ENCODE measurements at places on chromosomes 5 and 9. TPM values are rescaled to one million over a fixed set of nuclear protein-coding genes. Genes with fewer than 3 reads are reported as not detected.

Gene OR2V1
- total RNA-seq = not detected

- peak; percentile 74 for DNase-seq
Measured at GRCh38 chr5:150295741-150296486, 6.3 kb upstream of the CAMK2A start.

GRCh38 chr5:168513861-168514428 lies 15.2 kb upstream of the FBLL1 start:
- DNase-seq = no peak

DNA sequence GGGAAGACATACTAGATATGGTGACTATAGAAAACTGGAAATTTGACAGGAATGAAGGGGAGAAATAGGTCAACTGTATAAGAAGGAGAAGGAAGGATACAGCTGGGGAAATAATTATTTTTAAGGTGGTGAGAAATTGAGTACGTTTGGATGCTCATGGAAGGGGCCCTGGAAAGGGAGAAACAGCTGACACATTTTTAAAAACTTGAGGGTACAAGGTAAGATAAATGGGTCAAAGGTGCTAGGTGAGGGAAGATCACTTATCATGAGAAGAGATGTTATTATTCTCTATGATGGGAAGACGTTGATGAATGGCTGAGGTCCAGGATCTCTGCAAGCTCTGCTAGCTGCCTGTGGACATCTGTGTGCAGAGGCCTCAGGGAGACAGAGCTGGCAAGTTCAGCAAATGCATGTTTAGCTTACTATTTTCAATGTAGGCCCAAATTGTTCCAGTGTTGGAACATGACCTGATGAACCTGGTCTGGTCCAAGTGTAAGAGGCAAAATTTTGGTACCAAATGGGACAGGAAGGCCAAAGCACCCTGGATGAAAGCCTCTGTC lies 181.7 kb downstream of the MTRR start:
- no peak for DNase-seq

DNA sequence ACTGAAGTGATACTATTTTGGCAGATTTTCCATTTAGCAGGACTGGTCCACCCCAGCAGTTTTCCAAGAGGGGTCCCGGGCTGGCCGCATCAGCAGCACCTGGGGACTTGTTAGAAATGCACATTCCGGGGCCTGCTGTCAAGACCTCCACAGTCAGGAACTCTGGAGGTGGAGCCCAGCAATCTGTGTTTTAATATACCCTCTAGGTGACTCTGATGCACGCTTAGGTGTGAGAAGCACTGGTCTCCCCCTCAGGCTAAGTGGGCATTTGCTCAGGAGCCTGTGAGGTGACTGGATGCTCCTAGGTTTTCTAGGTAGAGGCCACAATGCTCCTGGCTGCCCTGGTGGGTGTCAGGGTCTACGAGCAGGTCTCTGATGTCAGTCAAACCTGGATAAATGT lies 81.7 kb downstream of the DCP2 start:
- no peak for DNase-seq

- DNase-seq = no peak
Measured at GRCh38 chr9:131554843-131555351, 9.6 kb downstream of the PRRT1B start.

Data from bronchial epithelial cell (primary cell).